NCI-H82 (cell line): ENCODE measurements at places on chromosomes 1 and 21.
A peak's percentile ranks its signal among the peaks of the same experiment; 100 is the strongest.

DNA sequence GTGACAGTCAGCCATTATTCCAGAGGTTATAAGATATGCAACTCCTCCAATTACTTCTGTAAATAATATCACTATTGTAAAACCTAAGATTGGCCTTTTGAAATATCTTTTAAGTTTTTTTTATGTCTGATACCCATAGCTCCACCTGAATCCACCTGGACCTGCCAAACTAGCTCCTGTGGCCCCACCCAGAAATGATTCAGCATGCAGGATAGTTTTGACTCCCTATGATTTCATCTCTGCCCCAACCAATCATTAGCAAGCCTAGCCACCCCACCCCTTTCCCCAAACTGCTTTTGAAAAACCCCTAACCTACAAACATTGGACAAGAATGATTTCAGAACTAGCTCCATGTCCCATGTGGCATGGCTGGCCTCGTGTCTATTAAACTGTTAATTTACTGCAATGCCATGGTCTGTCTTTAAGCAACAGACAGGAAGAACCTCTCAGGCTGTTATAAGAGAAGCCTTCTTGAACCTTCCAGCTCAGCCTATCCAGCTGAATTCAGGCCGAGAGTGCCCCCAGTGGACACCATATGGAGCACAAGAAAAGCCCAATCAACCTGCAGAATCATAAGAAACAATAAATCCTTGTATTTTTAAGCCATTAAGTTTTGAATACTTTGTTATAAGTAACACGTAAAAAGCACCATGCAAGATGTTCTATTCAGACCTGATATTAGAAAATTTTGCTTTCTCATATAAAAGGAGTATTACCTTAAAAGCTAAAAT is 263.0 kb upstream of the ZRANB2 start:
- no peak for DNase-seq

- DNase-seq = no peak
These were observed 1.4 kb upstream of the KCNJ6 start for GRCh38 chr21:37917612-37918011.

DNA sequence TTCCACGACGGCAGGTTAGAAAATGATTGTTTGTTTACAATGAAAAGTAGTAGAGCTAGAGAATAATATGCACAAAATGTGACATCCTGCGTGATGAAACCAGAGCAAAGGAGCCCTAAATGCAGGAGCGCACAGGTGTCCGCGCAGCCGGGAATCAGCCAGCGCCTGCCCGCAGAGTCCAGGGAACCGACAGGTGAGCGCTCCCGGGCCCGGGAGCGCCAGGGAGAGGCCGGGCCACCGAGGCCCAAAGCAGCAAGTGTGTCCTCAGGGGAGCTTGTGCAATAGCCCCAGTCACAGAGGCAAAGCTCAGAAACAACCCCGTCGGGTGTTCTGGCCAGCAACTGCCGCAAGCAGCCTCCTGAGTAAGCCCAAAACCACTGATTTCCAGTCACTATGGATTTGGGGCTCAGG is 789 bp upstream of the GALE start:
- DNase-seq = no peak

- DNase-seq = no peak
These were observed 33.0 kb upstream of the TRABD2B start for GRCh38 chr1:48030211-48030610.

GRCh38 chr1:107415241-107415640 is 274.4 kb downstream of the NTNG1 start:
- no peak for DNase-seq

DNA sequence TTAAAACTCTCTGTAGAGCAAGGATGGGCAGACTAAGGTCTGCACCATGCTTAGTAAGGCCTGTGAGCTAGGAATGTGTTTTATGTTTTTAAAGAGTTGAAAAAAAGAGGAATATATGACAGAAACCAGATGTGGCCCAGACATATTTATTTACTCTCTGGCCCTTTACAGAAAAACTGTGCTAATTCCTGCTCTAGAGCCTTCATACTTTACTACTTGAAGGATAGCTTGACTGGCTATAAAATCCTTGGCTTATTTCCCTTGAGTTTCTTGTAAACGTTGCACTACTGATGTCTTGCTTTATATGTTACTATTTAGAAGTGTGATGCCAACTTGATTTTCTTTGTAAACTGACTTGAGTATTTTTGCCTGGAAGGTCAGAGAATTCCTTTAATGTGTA is 33.5 kb downstream of the CTBS start:
- DNase-seq = no peak

DNA sequence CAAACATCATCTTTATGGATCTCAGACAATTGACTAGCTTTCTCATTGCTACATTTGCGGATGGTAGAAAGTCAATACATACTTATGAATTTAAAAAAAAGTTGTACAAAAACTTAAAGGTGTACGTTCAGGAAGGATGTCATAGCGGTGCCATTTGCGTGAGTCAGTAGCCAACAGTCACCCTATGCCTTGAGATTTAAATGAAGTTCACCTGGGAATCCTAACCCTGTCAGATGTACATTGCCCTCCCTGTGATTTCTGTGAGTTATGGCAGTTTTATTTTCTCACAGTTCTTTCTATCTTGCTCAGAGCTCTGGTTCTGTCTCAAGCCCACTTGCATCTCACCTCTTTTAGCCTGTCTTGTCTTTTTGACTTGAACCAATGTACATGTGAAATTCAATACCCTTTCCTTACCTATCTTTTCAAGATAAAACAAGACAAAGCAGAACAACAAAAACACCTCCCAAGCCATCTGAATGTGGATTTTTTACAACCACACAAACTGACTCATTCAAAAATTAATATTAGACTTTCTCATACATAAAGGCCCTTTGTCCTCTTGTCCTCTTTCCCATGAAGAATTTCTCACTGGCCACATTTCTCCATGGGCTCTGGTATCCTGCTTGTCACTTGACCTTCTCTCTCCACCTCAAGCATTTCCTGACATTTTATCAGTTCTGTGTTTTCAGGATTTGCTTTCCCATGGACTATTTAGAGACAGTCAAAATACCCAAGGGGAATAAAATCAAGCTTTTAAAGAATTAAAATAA is 25.3 kb upstream of the ZNF697 start:
- DNase-seq = no peak

GRCh38 chr1:247295274-247295684 is 36.4 kb downstream of the ZNF496 start:
- no peak for DNase-seq

DNA sequence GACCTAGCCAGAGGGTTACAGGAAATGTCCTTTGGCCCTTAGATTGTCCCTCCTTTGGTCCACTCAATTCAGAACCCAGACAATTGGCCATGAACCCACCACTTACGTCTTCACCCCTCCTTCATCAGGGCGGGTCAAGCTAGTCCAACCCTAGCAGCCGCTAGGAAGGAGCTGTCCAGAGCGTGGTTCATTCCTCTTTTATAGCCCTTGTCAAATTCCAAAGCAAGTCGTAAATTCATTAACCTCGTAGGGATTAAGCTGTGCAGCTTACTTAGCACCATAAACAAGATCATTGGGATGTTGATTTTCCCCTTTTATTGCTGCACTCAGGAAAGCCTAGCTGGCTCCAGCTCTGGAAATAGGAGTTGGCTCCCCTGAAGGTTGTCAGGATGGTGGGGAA is 90.1 kb downstream of the TMEM53 start:
- peak; percentile 91 for DNase-seq

DNA sequence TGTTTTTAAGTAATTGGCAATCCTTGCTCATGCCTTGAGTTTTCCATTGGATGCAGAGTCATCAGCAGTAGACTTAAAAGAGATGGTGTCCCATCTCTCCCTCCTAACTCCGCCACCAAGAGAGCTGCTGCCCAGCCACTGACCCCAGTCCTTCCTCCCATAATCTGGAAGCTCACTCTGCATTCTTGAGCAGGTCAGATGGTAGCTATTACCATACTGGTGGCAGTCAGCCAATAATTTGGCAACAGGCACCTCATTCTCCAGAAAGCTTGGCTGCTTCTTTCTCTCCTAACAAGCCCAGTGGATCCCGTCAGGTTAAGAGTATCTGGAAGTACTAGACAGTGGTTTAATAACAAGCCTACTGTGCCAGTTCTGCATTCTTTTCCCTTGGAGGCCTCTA is 272.1 kb downstream of the ZNF648 start:
- no peak for DNase-seq

DNA sequence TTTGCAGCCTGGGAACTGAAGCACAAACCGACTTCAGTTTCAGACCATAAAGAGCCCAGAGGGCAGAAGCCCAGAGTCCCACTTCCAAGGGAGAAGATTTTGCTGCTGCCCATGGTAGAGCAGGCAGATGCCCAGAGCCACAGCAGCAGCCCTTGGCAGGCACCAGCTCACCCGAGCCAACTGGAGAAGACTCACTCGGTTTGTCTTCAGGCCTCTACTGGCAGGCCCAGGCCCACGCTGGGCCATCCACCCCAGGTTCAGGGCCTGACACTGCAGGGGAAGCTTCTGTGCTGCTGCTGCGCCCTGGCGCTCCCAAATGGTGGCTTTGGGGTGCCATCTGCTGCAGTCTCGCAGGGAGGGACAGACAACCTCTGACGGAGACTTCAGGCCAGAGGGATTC is 33.3 kb downstream of the SLC66A1 start:
- no peak for DNase-seq

GRCh38 chr1:17883136-17883535 is 128.0 kb downstream of the ACTL8 start:
- no peak for DNase-seq

- no peak for DNase-seq
These were observed 4.7 kb downstream of the BTBD19 start for GRCh38 chr1:44812822-44813543.

GRCh38 chr1:84086616-84087015 is 57.5 kb upstream of the PRKACB start:
- DNase-seq = no peak

DNA sequence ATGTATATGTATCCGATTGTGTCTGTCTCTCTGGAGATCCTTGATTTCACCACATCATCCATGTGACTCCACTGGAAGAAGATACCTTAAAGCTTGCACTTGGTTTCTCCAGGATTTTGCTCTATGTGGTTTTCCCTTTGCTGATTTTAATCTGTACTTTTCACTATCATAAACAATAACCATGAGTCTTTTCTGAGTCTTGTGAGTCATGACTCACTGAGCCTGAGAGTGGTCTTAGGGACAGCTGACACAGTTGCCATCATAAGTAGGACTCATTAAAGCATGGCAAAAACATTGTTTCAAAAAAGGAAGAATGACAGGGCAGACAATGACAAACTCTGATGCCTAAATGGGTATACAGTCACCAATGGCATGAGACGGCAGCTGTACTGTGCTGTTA is 226.2 kb downstream of the AKT3 start:
- no peak for DNase-seq

DNA sequence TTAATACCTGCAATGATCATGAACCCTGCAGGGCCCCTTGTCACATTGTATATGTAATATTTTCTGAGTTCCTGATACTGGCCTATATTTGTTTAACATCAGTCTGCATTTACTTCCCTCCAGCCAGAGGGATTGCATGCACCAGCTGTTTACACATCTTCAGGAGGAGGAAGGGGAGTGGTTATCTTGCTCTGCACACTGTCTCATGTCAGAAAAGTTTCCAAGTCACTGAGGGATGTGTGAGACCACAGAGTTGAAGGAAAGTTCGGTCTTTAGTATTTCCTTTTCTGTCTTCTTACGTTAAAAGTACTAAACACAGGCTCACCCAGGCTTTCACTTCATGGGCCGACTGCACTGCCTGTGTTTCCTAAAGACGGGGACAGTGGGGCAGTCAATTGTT is 574.1 kb downstream of the LMO4 start:
- DNase-seq = peak; percentile 54

DNA sequence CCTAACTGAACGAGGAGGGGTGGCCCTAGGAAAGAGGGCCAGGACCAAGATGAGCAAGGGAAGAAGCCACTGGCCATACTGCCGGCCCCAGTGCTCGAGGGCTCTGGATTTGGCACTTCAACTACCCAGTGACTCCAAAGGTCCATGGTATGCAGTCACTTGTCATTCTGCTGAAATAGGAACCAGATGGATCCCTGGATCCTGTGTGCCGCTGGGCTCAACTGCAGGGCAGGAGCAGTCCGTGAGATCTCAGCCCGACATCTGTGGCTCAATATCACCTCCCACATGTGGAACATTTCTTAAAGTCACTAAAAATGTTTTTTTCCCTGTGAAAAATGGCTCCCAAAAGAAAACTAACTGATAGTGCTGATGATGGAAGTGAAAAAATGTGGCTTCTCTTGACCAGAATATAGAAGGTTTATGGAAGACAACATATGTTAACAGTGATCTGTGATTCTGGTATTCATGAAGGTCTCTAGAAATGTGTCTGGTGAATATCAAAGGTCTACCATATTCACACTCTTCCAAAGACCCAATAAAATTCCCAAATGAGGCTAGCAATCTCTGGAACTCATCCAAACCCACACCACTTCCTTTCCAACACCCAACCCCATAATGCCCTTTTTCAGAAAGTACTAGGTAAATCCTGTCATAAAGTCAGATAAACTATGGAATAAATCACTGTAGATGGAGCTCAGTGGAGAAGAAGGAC is 24.1 kb downstream of the PAFAH2 start:
- no peak for DNase-seq

- no peak for DNase-seq
These were observed 152.8 kb downstream of the GRIK3 start for GRCh38 chr1:36881541-36881940.

DNA sequence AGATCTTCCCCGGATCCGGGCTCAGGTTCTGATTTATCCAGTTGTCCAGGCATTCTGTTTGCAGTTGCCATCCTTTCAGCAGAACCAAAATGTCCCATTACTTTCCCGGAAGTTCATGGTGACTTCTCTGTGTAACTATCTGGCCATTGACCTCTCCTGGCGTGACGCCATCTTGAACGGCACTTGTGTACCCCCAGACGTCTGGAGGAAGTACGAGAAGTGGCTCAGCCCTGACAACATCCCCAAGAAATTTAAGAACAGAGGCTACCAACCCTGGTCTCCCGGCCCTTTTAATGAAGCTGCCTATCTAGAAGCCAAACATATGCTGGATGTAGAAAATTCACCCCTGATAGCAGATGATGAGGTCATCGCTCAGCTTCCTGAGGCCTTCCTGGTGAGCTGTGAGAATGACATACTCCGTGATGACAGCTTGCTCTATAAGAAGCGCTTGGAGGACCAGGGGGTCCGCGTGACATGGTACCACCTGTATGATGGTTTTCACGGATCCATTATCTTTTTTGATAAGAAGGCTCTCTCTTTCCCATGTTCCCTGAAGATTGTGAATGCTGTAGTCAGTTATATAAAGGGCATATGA is 22.4 kb downstream of the AADACL4 start:
- DNase-seq = no peak

- peak; percentile 40 for DNase-seq
These were observed 82.7 kb downstream of the TAS1R2 start for GRCh38 chr1:18776777-18777176.
